Activated CD8-positive, alpha-beta T cell treated with anti-CD3 and anti-CD28 coated beads for 36 hours (primary cell): ENCODE measurements at places on chromosomes 2 and 18. TPM values are rescaled to one million over a fixed set of nuclear protein-coding genes. Genes with fewer than 3 reads are reported as not detected.

SATB2 gene
- not detected for total RNA-seq

RTN4 gene
- 81.5 TPM for total RNA-seq

STAT4 gene
- 72.2 TPM for total RNA-seq

CHST10 gene
- 9.5 TPM for total RNA-seq

METAP1D gene
- total RNA-seq: 8.8 TPM

- DNase-seq: no peak
Observed at GRCh38 chr2:176490061-176490861, 221.0 kb downstream of the MTX2 start.

GRCh38 chr2:6421888-6422287 lies 443.8 kb downstream of the CMPK2 start:
- DNase-seq: no peak

DNA sequence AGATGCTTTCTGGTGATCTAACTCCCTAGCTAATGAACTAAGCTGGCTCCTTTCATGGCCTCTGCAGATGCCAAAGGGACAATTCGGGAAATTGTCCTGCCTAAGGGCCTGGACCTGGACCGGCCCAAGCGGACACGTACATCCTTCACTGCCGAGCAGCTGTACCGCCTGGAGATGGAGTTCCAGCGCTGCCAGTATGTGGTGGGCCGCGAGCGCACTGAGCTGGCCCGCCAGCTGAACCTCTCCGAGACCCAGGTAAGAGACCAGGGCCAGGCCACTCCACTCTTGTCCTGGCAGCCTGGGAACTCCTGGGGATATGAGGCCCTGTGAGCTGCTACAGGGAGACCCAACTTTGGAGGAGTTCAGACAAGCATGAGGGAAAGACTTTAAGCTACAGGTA lies 14.7 kb upstream of the ATP6V1B1 start:
- no peak for DNase-seq

DNA sequence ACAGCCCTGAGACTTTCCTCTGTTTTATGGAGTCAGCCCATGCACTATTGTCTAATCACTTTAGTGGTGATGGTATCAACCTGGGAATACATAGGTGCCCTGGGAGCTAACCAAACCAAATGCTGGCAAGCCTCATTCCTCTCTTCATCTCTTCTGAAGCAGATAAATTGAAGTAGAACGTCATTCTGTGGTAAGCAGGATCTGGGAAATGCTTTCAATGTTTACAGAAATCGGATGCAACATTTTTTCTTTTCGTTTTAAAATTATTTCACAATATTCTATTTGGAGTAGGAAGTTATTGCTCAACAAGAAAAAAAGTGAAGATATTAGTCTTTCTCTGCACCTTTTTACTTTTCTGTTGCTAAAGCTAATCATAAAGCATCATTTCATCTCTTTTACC lies 114.2 kb downstream of the RBMS1 start:
- DNase-seq: no peak

DNA sequence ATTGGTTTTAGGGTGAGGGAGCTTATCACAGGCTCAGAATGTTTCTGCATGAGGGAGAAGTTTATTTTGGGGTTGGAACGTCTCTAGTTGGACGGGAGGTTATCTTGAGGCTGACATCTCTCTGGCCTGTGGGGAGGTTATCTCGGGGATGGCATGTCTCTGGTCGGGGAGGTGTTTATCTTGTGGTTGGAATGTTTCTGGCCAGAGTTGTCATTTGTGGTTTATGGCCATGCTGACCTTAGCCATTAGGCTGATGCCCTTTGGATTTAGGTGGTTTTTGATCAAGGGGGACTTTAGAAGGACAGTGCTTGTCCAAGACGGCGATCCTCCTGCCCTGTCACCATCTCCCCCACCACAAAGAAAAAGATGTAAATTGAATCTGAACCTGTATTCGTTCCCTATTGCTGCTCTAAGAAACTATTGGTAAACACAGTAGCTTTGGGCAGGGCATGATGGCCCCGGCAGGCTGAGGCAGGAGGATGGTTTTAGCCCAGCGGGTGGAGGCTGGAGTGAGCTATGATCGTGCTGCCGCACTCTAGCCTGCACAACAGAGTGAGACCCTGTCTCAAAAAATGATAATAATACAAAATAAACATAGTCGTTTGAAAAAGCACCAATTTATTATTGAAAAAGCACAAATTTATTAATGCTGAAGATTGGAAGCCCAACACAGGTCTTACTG lies 17.8 kb upstream of the MPPE1 start:
- no peak for DNase-seq

DNA sequence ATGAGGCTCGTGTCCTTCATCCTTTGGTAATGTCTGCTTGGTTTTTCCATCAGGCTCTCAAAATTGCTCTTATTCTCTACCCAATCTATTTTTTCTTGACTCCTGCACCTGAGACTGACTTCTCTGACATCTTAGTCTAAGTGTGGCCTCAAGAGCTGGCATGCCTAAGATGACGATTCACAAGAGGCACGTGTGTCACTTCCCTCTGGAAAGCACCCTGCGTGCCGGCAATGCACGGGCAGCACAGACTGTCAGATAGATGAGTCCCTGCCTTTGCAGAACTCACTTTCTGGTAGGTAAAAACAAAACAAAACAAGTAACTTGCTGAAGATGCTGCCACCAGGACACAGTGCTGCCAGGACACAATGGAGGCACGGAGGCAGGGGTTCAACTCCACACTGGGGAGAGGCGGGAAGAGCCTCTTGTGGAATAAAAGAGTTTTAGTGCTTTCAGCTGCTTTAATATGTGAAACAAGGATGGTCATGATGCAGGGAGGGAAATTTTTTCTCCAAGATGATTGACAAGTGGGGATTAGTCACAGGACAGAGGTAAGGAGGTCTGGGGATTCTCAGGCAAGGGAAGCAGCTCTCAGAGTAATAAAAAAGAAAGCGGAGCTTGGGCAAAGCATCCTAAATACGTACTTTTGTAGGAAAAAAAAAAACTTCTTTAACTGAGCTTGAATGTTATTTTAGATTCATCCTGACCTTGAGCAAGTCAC lies 27.3 kb downstream of the CYB5A start:
- peak; percentile 6 for DNase-seq

GRCh38 chr2:98915751-98916358 lies 20.2 kb downstream of the CRACDL start:
- DNase-seq: no peak

- no peak for DNase-seq
Observed at GRCh38 chr2:194104687-194105086, 1552.3 kb upstream of the SLC39A10 start.

DNA sequence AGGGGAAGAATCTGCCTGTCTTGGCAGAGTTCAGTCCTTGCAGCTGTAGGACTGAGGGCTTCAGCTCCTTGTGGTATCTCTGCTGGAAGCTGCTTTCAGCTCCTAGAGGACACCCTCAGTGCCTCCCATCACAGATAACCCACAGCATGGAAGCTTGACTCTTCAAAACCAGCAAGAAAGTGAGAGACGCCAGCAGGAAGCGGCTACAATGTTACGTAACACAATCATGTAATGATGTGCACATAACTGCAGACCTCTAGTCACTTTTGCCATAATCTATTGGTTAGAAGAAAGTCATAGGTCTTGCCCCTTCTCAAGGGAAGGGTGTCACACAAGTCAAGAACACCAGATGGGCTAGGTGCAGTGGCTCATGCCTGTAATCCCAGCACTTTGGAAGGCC lies 69.1 kb upstream of the AFF3 start:
- DNase-seq: no peak

DNA sequence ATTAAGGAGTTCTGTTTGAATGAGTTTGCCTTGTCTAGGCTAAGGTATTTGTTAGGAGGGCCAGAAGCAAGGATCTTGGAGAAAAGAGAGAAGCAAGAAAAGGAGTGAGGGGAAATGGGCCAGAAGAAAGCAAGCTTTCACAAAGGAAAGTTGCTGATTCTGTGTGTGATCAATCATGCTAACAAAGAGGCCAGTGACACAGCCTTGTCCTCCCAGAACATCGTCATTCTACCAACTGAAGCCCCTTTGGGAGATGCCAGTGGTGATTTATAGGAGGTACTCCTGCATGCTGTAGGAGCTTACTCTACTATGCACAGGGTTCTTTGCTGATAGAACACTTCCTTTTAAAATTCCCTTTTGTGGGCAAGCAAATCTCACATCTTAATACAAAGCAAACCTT lies 449.2 kb upstream of the SPRED2 start:
- no peak for DNase-seq

DNA sequence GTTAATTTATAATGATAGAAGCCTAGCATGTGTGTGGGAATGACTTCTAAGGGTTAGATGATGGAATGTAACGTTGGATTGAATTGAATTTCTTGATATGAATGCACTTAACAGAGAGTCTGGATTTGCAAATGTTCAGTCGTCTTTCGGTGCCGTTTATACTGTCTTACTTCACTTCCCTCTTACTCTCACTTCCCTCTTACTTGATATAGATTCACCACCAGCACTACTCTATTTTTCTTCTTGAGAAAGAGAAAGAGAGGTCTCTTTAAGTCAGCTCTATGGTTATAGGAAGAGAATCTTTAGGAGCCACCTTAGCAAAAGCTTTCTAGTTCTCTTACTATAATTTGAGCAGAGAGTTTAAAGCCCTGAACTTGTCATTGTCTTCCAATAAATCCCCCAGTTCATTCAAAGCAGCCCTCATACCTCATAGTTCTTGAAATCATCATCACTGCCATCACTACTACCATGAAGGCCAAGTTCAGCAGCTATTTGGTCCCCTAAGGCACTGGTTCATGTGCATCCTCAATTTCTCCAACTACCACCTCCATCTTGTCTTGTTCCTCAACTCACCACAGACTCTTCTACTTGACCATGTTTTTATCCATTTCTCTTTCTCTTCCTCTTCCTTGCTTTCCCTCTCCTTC lies 501.7 kb upstream of the TCF4 start:
- DNase-seq: no peak

DNA sequence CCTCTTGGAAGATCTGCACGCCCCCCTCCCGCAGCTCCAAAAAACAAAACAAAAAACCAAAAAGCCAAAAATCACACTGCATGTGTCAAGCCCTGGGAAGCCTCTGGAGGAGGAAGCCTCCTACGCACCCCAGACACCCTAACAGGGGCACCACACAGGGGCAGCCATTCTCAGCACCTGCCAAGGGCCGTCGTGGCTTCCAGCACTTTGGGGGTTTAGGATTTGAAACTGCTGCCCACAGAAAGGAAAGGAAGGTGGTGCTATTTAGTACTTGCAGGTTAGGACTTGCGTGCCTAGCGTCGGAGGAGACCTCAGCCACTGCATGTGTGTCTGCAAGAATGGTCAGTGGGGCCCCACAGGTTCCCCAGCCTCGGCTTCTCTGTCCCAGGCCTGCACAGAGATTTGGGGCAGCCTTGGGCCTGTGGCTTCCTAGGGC lies 419 bp upstream of the GPR55 start:
- peak; percentile 80 for DNase-seq

- no peak for DNase-seq
Observed at GRCh38 chr2:10865841-10866240, 45.9 kb upstream of the KCNF1 start.
